IMR-90 (cell line): ENCODE measurements at places on chromosomes 3 and 15. TPM values are rescaled to one million over a fixed set of nuclear protein-coding genes. Genes with fewer than 3 reads are reported as not detected.

Gene ISLR
- under 0.01 TPM in 2 replicates for total RNA-seq

Gene ADGRG7
- total RNA-seq = not detected in 2 replicates

Gene LMOD3
- not detected in 2 replicates for total RNA-seq

Gene MYZAP
- total RNA-seq = not detected in 2 replicates
